ENCODE measurements at places on chromosomes 3 and 15. TPM values are rescaled to one million over a fixed set of nuclear protein-coding genes. Genes with fewer than 3 reads are reported as not detected.

DNA sequence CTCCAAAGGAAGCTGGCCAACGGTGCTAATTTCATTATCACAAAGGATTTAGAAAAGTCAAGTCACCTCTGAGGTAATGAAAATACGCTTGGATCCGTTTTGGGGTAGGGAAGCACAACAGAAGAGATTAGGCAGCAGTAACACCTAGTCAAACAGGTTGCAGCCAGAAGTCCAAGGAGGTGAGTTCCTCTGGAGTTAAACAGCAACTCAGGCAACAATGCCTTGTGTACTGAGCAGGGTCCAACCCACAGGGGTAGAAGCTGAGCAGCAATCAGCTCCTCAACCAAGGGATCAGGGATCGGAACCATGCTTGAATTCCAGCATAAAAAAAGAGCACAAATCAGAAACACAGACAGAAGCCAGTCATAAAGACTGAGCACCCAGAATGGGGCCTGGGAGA is 88.1 kb upstream of the SPRED1 start:
- DNase-seq, result no peak

DNA sequence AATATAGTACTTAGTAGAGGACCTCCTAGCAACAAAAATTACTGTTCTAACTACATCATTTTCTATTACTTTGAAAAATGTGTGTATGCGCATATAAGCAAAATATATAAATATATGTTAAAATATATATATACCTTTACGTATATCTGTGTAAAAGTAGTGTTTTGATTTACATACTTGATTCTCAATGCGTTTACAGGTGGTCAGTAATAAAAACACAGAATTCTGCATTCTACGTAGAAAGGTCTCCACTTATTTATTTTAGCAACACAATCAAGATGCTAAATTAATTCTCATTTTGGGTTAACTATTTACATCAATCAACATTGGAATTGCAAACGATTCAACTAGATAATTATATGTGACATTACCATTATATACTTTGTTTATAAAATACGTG is 158.0 kb downstream of the ATG7 start:
- DNase-seq, result no peak

- peak; percentile 51 for DNase-seq
Measured at GRCh38 chr3:186640473-186640818, 247 bp downstream of the FETUB start.

The MME gene
- total RNA-seq, result not detected

The PCLAF gene
- total RNA-seq, result 138 TPM

GRCh38 chr3:190110826-190111225 is 9.9 kb downstream of the P3H2 start:
- no peak for DNase-seq

The RASGRP1 gene
- not detected for total RNA-seq

DNA sequence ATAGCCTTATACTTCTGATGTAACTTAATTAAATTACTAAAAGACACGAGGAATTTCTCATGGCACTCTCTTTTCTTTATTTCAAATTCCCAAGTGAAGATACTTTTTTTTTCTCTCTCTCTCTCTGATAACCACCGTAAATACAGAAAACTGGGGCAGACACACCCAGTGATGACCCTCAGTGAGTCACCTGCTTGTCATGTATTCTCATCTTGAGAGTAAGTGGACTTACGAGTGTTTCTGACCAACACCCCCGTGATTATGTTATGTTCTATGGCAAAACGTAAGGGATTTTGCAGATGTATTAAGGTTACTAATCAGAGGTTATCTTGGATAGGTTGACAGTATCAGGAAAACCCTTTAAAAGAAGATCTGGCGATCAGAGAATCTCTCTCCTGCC is 348.8 kb upstream of the ZNF717 start:
- DNase-seq, result no peak

GRCh38 chr15:37095770-37096557 is 4.4 kb downstream of the MEIS2 start:
- DNase-seq, result no peak

DNA sequence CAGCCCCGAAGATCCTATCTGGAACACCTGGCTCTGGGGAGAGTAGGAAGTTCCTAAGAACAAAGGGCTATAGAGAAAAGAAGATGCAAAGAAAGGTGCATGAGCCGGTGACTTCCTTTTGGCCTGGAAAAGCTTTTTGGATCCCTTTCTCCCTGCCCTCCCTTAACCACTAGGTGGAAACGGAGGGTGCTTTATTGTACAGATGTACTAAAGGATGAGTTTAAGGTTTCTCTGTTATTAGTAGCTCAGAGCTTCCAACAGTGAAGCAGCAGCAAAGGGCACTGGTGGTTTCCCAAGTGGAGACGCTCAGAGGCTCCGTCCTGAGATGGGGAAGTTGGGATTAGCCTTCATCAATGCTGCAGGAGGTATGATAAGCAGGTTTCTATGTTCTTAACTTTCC is 5.9 kb upstream of the ADGRG7 start:
- DNase-seq, result peak; percentile 72

The SNTN gene
- total RNA-seq, result not detected

DNA sequence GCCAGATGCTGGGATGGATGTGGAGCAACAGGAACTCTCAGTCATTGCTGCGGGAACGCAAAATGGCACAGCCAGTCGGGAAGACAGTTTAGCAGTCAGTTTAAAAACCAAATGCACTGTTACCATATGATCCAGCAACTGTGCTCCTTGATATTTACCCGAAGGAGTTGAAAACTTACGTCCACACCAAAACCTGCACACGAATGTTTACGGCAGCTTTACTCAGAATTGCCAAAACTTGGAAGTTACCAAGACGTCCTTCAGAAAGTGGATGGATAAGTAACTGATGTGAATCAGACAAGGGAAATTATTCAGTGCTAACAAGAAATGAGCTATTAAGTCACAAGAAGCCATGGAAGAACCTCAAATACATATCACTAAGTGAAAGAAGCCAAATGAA is 36.1 kb upstream of the SLC41A3 start:
- no peak for DNase-seq

DNA sequence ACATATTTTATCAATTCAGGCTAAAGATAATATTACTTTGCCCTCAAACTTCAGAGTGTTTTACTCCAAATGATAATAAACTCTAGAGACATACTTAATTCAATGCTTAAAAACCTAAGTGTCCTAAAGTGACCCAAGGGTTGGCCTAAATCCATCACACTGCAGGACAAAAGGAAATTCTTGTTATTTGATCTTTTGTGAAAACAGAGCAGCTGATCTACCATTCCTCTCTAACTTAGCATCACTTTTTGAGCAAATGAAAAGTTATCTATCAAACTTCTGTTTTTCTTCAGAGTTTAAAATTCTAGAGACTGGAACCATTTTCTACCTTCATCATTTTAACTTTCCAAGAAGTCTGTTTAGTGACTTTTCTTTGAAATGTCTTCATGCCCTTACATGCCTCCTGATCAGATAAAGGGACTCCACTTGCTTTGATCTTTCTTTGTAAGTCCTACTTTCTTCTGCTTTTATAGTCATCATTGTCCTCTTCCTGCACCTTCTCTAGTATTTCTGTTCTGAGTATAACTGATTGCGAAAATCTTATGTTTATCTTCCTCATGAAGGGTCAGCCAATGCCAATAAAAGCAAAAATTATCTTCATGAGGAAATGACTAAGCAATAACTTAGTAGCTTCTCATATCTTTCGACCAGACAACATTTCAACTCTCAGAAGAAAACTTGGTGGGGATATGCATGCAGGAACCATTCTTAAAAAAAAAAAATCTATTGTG is 378.7 kb upstream of the TGFBR2 start:
- DNase-seq, result peak; percentile 35

DNA sequence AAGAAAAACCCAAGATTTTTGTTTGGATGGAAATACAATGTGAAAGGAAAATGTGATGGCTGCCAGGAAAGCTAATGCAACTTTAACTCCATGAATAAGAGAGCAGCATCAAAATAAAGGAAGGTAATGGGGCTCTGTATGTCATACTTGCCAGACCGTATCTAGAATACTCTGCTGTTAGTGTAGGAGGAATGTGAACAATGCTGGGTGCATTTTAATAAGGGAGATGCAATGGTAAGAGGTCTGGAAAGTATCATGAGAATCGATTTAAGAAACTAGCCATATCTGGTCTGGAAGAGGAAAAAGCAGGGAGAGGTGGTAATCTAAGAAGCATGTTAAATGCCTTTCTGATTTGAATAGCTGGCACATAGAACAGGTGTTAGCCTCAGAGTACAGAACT is 239.6 kb downstream of the GBE1 start:
- DNase-seq, result no peak

- DNase-seq, result no peak
Measured at GRCh38 chr3:197258168-197258755, 40.1 kb downstream of the DLG1 start.

DNA sequence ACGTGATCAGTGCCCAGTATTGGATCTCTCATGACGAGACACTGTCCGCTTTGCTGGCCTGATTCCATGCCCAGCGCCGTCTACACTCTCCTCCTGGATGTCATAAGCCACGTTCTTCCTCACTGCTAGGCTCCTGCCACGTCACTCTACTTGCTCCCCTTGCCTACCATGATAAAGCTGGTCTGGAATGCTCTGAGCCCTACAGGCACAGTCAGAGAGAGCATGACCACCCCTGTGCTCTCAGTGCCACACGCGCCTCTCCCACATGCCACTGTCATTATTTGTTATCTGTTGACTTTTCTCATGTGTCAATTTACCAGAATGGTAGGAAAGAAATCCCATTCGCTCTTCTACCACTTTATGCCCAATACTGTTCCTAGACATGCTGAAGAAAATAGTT is 148.6 kb downstream of the ANO10 start:
- DNase-seq, result no peak

GRCh38 chr15:77786956-77787355 is 154.2 kb upstream of the LINGO1 start:
- no peak for DNase-seq

GRCh38 chr15:25862071-25862471 is 1.1 kb downstream of the ATP10A start:
- DNase-seq, result no peak

The PATL2 gene
- 1.6 TPM for total RNA-seq

The MST1R gene
- total RNA-seq, result not detected

DNA sequence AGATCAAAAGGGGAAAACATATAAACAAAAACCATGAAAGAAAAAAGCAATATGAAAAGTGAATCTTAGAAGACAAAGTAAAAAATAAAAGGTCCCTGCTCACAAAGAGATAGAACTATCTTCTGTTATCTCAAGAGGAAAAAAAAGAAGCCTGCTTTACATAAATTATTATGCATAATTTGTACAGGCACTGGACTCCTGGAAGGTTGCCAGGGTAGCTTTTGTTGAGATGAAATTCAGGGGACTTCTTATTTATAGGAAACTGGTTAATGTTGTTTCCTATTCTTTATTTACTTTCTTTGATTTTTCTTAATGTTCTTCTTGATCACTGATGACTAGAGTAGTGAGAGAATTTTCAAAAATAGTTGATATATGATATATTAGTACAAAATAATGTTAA is 66.9 kb downstream of the PPM1L start:
- peak; percentile 43 for DNase-seq

The PTH1R gene
- total RNA-seq, result 1.7 TPM

The LTK gene
- 5.4 TPM for total RNA-seq

The GPR171 gene
- not detected for total RNA-seq

DNA sequence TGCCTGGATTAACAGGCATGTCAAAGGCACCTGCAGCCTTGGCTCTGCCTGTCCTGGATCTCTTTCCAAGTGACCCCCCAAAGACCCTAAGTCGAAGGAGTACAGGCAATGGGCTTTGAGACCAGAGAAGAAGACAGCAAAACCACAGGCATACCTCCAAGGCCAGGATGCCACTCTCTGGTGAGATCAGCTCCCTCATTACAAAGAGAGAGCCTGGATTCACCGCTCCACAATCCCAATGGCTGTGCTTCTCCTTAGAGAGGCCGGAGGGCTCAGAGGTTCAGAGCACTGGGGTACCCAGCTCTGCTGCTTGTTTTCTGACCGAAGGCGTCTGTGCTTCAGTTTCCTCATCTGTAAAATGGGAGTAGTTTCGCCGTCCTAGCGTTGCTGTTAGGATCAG is 154.6 kb upstream of the MEF2A start:
- DNase-seq, result no peak

The GABRG3 gene
- not detected for total RNA-seq

DNA sequence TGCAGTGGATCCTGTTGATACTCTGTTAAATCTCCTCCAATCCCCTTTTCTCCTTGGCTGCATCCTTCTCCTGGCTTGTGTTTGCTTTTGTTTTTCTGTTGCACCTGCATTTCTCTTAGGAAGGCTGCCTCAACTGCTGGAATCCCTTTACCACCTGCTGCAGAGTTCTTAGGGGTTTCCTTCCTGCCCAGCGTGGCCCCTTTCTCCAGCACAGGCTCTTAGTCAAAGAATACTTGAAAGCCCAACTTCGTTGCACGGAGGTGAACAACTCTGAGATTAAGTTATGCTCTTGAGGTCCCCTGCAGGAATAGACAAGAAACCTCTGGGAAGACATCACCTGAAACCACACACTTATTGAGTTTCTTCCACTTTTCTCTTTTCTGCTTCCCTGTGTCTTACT is 121.6 kb upstream of the GRM7 start:
- no peak for DNase-seq

GRCh38 chr15:41553731-41554130 is 5.3 kb upstream of the TYRO3 start:
- no peak for DNase-seq

DNA sequence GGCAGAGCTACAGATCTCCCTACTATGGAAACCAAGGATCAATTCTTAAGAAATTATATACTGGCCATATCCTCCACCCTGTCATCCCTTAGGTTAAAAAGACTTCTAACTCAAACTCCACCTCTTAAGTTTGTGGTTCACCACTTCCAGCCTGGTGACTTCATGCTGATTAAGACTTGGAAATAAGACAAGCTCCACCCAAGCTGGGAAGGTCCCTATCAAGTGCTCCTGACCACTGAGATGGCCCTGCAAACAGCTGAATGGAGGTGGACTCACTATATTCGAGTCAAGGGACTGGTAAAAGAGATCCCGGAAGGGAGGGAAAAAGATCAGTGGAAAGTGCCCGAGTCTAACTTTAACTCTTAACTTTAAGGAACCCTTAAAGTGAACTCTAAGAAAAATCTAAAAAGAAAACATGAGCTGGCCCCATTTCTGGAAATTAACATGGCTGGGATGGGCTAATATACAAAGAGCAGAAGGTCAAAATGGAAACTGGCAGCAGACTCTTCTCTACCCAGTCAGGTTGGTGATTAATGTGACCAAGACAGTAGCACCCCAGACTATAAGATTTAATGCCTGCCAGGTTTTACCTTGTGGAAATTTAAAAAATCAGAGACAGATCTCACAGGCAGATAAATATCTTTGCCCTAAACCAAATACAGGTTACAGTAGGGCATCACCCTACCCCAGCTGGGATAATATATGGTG is 43.9 kb downstream of the PPCDC start:
- no peak for DNase-seq

GRCh38 chr15:39747326-39747725 is 35.3 kb downstream of the FSIP1 start:
- no peak for DNase-seq

The CDC25A gene
- 29.5 TPM for total RNA-seq

GRCh38 chr15:41905036-41905793 is 11.4 kb upstream of the SPTBN5 start:
- DNase-seq, result no peak

All from A673 (cell line).